H1 (cell line): ENCODE measurements at places on chromosomes 3 and 15. TPM values are rescaled to one million over a fixed set of nuclear protein-coding genes. Genes with fewer than 3 reads are reported as not detected.

CLDN1 gene
- 3.0 and 3.1 TPM in 2 replicates for total RNA-seq

PSMA4 gene
- total RNA-seq: 336 and 348 TPM in 2 replicates

SLC12A1 gene
- 1.0 TPM in 2 replicates for total RNA-seq

NFKBIZ gene
- 24.5 TPM in 2 replicates for total RNA-seq

EBLN2 gene
- total RNA-seq: 3.8 and 3.9 TPM in 2 replicates

GOLGA8J gene
- total RNA-seq: not detected in 2 replicates

TNIK gene
- 42.0 and 46.8 TPM in 2 replicates for total RNA-seq

TMCO5A gene
- total RNA-seq: not detected in 2 replicates

GHSR gene
- not detected in 2 replicates for total RNA-seq

TUSC7 gene
- not detected in 2 replicates for total RNA-seq

GP5 gene
- 0.10 and 0.13 TPM in 2 replicates for total RNA-seq

PRSS50 gene
- total RNA-seq: 0.47 and 0.73 TPM in 2 replicates

HRG gene
- 0.15 TPM in 1 of 2 replicates, not detected in the other for total RNA-seq

ROPN1 gene
- 0.44 TPM in 1 of 2 replicates, not detected in the other for total RNA-seq

NANOGP8 gene
- 31.9 and 40.6 TPM in 2 replicates for total RNA-seq

C3orf20 gene
- not detected in 2 replicates for total RNA-seq

GABRG3 gene
- 0.80 and 1.3 TPM in 2 replicates for total RNA-seq

MAGEL2 gene
- 4.5 TPM in 2 replicates for total RNA-seq

PEX5L gene
- 4.2 and 4.9 TPM in 2 replicates for total RNA-seq

XYLB gene
- 5.3 and 5.5 TPM in 2 replicates for total RNA-seq

GOLGA8H gene
- total RNA-seq: 0.71 and 1.4 TPM in 2 replicates

TNFAIP8L3 gene
- 0.27 and 0.67 TPM in 2 replicates for total RNA-seq

RNF13 gene
- 35.4 and 37.1 TPM in 2 replicates for total RNA-seq

DPPA2 gene
- total RNA-seq: 11.2 and 12.6 TPM in 2 replicates

CFAP20DC gene
- total RNA-seq: 2.0 and 2.8 TPM in 2 replicates

PLSCR2 gene
- total RNA-seq: not detected in 2 replicates

CCR5 gene
- total RNA-seq: not detected in 2 replicates

ZNF197 gene
- 16.1 and 16.8 TPM in 2 replicates for total RNA-seq

STRIT1 gene
- 0.38 and 0.47 TPM in 2 replicates for total RNA-seq

CFAP91 gene
- 3.8 and 5.4 TPM in 2 replicates for total RNA-seq

RAP2B gene
- 20.0 and 20.3 TPM in 2 replicates for total RNA-seq

TMEM266 gene
- total RNA-seq: 1.7 and 2.6 TPM in 2 replicates

POC1A gene
- 35.7 and 39.2 TPM in 2 replicates for total RNA-seq

RYR3 gene
- 0.46 and 3.4 TPM in 2 replicates for total RNA-seq
